ENCODE measurements at places on chromosomes 2 and 18.

GRCh38 chr18:46621871-46622270 lies 35.1 kb downstream of the LOXHD1 start:
- DNase-seq = no peak
- no peak overlapping the region for H3K27ac ChIP-seq
- no peaks in the 10 kb centered on the region for H3K4me1 ChIP-seq
- H3K4me3 ChIP-seq = no peak overlapping the region
- peaks cover 30% of the 10 kb centered on the region for H3K27me3 ChIP-seq

DNA sequence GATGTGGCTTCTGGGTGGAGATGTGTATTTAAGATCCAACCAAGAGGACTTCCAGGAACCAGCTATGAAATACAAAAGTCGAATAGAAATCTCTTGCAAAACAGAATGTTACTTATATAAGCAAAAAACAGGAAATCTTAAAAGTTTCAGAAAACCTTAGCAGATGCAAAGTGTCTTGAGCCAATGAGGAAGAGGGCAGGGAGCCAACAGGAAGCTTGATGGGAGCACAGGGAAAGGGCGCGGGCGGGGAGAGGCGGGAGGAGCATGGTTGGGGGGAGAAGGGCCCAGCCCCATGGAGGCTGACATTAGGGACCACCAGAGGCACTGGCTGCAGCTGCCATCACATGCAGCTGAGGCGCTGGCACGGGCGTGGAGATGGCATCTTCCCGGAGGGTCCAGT lies 203.3 kb downstream of the SNTG2 start:
- no peak overlapping the region for H3K4me3 ChIP-seq
- peaks cover 9% of the 10 kb centered on the region for H3K27me3 ChIP-seq
- no peaks in the 10 kb centered on the region for H3K36me3 ChIP-seq
- H3K4me1 ChIP-seq = no peaks in the 10 kb centered on the region
- H3K27ac ChIP-seq = no peak overlapping the region
- DNase-seq = no peak

DNA sequence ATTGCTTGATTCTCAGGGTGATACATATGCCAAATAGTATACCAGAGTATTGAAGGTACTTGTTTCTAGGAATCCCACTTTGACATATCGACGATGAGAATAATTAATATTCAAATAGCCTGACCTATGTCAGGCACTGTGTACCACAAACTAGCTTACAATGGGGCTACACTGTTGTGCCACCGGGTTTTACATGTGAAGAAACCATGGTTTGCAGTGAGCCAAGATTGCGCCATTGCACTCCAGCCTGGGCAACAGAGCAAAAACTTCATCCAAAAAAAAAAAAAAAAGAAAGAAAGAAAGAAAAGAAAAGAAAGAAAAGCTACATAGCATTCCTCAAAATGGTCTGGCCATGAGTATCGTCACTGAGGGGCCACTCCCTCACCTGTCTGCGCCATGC lies 25.5 kb downstream of the GYPC start:
- no peak overlapping the region for H3K27ac ChIP-seq
- H3K27me3 ChIP-seq = no peaks in the 10 kb centered on the region
- H3K4me3 ChIP-seq = no peak overlapping the region
- H3K4me1 ChIP-seq = no peaks in the 10 kb centered on the region
- H3K36me3 ChIP-seq = peaks cover 7% of the 10 kb centered on the region

DNA sequence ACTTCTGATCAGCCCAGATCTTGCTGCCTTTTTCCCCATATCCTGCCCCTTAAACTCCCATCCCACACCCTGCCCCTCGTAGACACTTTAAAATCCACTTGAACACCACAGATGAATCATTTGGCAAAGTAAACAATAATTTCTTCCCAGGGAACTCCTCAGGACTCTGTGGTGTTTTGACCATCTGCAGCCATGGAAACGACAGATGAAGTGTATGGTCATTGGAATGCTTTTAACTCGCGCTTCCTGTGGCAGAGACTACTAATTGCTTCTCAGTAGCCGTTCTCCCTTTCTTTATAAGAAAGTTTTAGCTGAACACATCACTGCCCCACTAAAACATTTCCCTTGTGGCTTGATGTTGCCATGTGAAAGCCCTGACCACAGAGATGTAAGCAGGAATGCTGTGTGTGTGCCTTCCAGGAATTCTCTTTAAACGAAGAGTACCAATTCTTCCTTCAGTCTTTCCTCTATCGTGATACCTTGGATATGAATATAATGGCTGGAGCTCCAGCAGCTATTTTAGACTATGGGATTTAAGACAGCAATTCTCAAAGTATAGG lies 92.7 kb upstream of the PARD3B start:
- no peak overlapping the region for H3K4me3 ChIP-seq
- H3K36me3 ChIP-seq = no peaks in the 10 kb centered on the region
- no peaks in the 10 kb centered on the region for H3K27me3 ChIP-seq
- no peak for DNase-seq

- H3K27ac ChIP-seq = no peak overlapping the region
- no peaks in the 10 kb centered on the region for H3K36me3 ChIP-seq
These were observed 11.2 kb downstream of the ARHGEF4 start for GRCh38 chr2:130847776-130848525.

DNA sequence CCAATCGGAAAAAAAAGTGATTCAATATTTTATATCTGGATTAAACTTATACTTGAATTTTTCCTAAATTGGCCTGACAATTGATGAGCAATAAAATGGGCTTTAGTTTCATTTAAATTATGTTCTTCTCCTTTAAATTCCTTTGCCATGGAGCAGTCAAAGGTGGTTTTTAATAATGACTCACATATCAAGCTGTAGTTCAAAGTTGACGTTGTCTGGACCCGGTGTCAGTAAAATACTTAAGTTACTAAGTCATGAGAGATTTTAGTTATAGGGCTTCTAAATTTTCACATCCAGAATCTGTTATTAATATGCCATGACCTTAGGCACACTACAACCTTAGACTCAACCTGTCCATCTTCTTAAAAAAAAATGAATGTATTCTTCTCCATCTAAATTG lies 62.5 kb downstream of the CDH2 start:
- H3K27ac ChIP-seq = no peak overlapping the region
- DNase-seq = no peak
- peaks cover 41% of the 10 kb centered on the region for H3K4me1 ChIP-seq
- no peaks in the 10 kb centered on the region for H3K36me3 ChIP-seq

GRCh38 chr2:37472959-37473358 lies 128.5 kb downstream of the QPCT start:
- no peaks in the 10 kb centered on the region for H3K27me3 ChIP-seq
- no peak for DNase-seq
- no peak overlapping the region for H3K4me3 ChIP-seq
- no peaks in the 10 kb centered on the region for H3K36me3 ChIP-seq

- H3K4me1 ChIP-seq = peaks cover 19% of the 10 kb centered on the region
- H3K36me3 ChIP-seq = peaks cover 36% of the 10 kb centered on the region
- H3K27ac ChIP-seq = no peak overlapping the region
- H3K4me3 ChIP-seq = no peak overlapping the region
- DNase-seq = no peak
- H3K27me3 ChIP-seq = no peaks in the 10 kb centered on the region
These were observed 76.3 kb downstream of the DYNC1I2 start for GRCh38 chr2:171763602-171764001.

- DNase-seq = no peak
- H3K27ac ChIP-seq = no peak overlapping the region
- H3K4me1 ChIP-seq = no peaks in the 10 kb centered on the region
- no peak overlapping the region for H3K4me3 ChIP-seq
These were observed 7.3 kb downstream of the RPS27A start for GRCh38 chr2:55239656-55240222.

DNA sequence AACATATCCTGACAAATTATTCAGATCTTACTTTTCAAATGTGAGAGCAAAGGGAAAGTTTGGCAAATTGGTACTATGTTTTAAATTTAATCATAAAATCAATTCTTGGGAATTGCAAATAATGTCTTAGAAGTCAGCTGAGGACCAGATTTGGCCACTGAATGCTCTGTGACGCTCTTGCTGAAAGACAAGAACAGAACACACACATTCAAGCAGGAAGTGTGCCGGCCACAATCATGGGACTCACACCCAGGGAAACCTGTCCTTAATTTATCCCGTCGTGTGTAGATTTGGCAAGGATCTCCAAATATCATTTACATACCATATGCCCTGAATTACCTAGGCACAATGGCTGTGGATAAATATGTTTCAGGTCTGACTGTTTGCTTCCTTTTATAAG lies 253.1 kb downstream of the TCF4 start:
- H3K4me3 ChIP-seq = no peak overlapping the region
- H3K4me1 ChIP-seq = peaks cover 23% of the 10 kb centered on the region
- H3K27ac ChIP-seq = no peak overlapping the region
- no peak for DNase-seq
- H3K36me3 ChIP-seq = peaks cover 1% of the 10 kb centered on the region
- H3K27me3 ChIP-seq = no peaks in the 10 kb centered on the region

GRCh38 chr18:10047237-10047636 lies 133.4 kb downstream of the VAPA start:
- H3K4me3 ChIP-seq = no peak overlapping the region
- no peak overlapping the region for H3K27ac ChIP-seq
- H3K27me3 ChIP-seq = no peaks in the 10 kb centered on the region
- peaks cover 4% of the 10 kb centered on the region for H3K36me3 ChIP-seq

DNA sequence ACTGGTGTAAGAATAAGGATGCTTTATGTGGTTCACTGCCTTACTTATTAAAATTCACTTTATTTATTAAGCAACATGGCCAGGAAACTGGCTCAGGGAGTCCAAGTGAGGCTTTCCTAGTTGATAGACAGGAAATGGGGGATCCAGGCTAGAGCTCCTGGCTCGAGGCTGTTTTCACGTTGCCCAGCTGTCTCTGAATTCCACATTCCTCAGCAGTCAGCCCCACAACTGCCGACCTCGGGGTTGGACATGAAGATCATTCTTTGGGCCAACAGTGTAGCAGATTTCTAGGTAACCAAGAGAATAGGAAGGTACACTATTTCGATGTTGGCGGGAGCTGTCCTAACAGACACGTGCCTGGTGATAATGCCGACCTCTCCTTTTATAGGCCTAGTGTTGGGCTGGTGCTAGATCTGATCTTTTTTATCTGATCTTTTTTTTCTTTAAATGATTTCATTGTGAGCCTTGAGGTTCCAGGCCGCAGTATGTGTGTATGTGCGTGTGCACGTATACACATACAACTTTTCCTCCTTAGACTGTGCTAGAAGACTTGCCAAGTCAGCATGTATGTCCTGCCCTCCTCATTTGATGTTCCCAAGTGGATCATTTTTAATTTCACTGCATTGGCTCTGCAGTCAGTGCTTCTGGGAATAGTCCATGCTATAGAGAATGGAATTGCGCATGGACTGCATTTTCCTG lies 103.5 kb downstream of the CABLES1 start:
- no peak overlapping the region for H3K4me3 ChIP-seq
- no peaks in the 10 kb centered on the region for H3K27me3 ChIP-seq
- DNase-seq = no peak
- no peak overlapping the region for H3K27ac ChIP-seq
- H3K4me1 ChIP-seq = peaks cover 14% of the 10 kb centered on the region

DNA sequence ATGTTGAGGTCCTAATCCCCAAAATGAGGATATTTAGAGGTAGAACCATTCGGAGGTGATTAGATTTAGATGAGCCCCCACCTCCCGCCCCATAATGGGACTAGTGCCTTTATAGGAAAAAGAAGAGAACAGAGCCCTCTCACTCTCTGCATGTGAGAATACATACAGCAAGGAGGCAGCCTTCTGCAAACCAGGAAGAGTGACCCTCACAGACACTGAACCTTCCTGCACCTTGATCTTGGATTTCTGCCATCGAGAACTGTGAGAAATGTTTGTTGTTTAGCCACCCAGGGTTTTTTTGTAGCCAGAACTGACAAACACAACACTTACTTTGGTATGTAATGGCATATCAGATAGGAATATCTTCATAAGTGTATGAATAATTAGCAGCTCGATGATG lies 83.7 kb downstream of the XIRP2 start:
- no peak for DNase-seq
- H3K4me3 ChIP-seq = no peak overlapping the region
- no peaks in the 10 kb centered on the region for H3K36me3 ChIP-seq
- H3K27ac ChIP-seq = no peak overlapping the region
- H3K4me1 ChIP-seq = no peaks in the 10 kb centered on the region

DNA sequence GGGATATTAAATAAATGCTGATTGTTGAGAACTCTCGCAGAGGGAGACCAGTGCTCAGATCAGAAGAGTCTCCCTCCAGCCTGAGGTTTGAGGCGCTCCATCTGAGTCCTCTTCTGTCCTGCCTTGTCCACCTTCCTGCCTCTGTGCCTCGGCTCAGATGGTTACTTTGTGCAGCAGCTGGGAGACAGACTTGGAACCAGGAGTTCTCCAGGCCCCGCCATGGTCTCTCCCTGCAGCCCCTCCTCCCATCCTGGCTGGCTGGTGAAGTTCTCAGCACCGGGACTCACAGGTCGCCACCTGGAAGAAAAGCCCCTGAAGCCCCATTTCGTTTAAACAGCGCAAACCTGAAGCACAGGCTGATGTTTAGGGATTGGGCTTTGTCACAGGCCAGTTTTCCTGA lies 60.6 kb downstream of the DDX1 start:
- no peak overlapping the region for H3K4me3 ChIP-seq
- H3K36me3 ChIP-seq = no peaks in the 10 kb centered on the region
- no peaks in the 10 kb centered on the region for H3K27me3 ChIP-seq
- H3K27ac ChIP-seq = no peak overlapping the region

DNA sequence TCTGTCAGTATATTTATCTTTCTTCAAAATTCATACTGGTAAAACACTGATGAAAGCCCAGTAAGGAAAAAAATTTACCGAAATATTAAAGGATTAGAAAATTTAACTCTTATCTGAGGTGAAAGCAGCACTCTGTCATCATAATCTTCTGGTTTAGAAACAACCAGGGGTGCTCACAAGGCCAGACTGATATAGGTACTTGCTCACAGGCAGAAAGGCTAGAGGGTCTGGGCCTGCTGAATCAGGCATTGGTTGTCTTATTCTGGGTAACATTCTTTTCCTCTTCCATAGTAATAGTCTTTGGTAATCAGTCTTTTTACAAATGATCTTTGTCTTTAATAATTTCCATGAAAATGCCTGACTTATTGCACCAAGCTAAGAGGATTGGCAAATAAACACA lies 221.4 kb upstream of the TFPI start:
- H3K27ac ChIP-seq = no peak overlapping the region
- no peak overlapping the region for H3K4me3 ChIP-seq
- no peak for DNase-seq

DNA sequence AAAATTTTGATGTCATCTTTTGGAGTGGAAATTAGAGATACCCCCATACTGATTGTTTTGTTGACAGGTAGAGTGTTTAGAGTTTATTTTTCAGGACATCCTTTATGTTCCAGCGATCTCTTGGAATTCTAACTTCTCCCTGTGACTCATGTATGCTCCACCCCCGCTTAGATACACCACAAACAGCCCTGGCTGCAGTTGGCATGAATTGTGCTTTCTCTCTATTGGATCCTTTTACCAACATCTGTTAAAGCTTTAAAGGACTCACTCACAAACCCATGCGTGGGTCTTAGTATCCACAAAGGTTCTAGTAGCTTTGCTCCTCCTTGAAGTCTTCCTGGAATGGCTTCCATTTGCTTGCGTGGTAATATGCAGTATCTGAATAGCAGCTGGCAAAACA lies 409.5 kb upstream of the POU3F3 start:
- no peak for DNase-seq
- H3K36me3 ChIP-seq = no peaks in the 10 kb centered on the region
- no peaks in the 10 kb centered on the region for H3K4me1 ChIP-seq
- peaks cover 4% of the 10 kb centered on the region for H3K27me3 ChIP-seq

GRCh38 chr2:84302513-84303412 lies 156.3 kb downstream of the SUCLG1 start:
- H3K36me3 ChIP-seq = peaks cover 2% of the 10 kb centered on the region
- no peak overlapping the region for H3K4me3 ChIP-seq
- no peak overlapping the region for H3K27ac ChIP-seq
- no peak for DNase-seq
